ENCODE measurements at places on chromosomes 3 and 15.
A peak's percentile ranks its signal among the peaks of the same experiment; 100 is the strongest.

- DNase-seq = no peak
Observed at GRCh38 chr3:130662501-130662996, 84.1 kb downstream of the PIK3R4 start.

DNA sequence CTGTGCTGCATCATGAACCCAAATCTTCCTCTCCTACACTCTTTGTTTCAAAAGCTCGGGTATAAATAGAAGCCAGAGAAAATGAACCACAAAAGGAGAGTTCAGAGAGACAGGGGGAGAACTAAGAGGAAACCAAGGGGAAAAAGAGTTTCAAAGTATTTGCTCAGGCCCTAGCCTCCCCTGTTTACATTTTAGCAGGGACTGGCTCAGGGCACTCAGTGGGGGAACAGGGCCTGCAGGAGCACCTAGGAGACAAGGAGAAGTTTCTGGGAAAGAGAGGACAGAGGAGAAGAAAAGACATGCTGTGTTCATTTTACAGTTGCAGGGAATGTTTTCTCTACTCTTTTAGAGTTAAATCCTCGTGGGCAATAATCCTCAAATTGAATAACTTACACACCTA, 8.5 kb upstream of the IL17RD start:
- no peak for DNase-seq

GRCh38 chr3:152720951-152721718, 113.8 kb upstream of the P2RY1 start:
- peak; percentile 22 for DNase-seq

DNA sequence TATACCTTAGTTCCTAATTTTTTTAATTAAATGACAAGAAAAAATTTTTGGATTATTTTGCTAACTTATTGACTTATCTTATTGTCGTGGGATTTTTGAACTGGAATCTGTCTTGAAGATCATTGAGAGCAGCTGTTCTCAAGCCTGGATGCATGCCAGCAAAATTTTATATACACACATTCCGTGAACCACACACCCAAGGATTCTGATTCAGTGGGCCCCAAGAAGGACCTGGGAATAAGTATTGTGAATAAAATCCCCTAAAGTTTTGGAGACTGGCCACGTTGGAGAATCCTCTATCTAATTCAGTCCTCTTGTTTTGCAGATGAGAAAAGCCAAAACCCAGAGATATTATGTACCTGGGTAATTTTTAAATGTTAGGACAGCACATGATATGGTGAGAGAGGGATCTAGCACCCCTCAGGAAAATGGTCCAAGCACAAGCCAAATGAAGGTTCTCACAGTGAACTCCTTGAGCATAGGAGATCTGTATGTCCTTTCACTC, 55.2 kb downstream of the UNC13C start:
- DNase-seq = no peak

- DNase-seq = no peak
Observed at GRCh38 chr3:43418601-43419272, 132.4 kb downstream of the SNRK start.

DNA sequence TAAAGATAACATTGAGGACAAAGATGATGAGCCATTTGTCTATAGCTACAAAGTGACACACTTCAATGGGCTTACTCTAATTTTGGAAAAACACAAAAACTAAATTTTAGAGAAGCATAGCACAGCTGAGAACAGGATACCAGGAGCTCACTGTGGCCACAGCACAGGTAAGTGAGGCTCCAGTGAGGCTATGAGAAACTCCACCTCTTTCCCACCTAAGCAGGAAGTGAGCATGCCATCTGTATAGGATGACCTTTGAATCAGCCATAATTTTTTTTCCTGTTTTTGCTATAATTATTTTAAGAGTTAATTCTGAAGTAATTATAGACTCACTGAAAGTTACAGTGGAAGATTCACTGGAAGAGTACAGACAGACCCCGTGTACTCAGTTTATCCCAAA, 82.1 kb upstream of the DCLK3 start:
- DNase-seq = no peak

- DNase-seq = no peak
Observed at GRCh38 chr15:52278636-52279367, 16.8 kb downstream of the MYO5C start.

DNA sequence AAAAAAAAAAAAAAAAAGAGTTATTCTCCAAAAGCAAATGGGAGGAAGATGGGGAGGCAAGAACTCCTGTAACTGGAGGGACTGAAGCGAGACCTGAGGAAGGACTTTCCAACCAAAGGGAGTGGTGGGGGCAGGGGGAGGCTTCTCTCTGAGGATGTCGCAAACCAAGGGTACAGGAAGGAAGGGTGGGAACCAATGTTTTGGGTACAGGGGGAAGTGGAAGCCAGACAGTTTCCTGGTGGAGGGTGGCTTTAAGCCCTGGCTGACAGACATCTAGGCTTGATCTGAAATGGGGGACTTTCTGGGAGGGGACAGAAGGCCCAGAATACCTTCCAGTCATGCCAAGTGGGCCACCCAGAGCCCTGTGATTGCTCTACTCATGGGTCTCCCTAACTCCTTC, 27.0 kb downstream of the VIPR1 start:
- DNase-seq = no peak

DNA sequence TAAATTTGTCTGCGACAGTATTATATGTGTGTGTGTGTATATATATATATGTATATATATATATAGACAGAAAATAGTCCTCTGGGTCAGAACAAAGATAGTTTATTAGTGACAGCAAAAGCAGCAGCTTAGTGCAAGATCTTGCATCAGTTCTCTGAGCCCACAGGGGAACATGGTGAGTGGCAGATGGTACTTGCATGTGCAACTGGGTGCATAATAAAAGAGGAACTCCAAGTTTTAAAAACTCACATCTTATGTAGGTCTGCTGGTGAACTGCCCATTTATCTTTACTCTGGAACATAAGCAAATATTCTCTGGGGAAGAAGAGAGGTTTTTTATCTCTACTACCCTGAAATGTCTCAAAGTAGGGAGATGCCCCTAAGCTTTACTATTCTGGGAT, 276.4 kb downstream of the POLQ start:
- no peak for DNase-seq

GRCh38 chr3:56917361-56918110, 115.8 kb upstream of the ARHGEF3 start:
- DNase-seq = no peak

GRCh38 chr3:49638445-49638844, 35.7 kb upstream of the APEH start:
- DNase-seq = no peak

- DNase-seq = no peak
Observed at GRCh38 chr15:85984241-85984640, 95.4 kb upstream of the AGBL1 start.

DNA sequence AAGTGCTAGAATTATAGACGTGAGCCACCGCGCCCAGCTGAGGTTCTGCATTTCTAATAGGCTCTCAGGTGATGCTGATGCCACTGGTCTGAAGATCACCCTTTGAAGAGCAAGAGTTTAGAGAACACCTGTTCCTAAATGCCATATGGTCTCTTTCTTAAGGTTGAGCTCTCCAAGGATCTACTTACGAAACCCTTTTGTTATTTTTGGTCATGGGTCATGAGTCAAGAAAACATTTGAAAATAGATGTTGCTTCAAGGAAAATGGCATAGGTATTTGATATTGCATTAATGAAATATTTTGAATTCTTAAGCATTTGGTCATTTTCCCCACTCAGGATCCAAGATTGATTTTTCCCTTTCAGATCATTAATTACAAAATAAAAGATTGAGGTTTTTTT, 74.7 kb upstream of the SOX2 start:
- no peak for DNase-seq

GRCh38 chr15:98738689-98739401, 90.5 kb downstream of the IGF1R start:
- DNase-seq = no peak

DNA sequence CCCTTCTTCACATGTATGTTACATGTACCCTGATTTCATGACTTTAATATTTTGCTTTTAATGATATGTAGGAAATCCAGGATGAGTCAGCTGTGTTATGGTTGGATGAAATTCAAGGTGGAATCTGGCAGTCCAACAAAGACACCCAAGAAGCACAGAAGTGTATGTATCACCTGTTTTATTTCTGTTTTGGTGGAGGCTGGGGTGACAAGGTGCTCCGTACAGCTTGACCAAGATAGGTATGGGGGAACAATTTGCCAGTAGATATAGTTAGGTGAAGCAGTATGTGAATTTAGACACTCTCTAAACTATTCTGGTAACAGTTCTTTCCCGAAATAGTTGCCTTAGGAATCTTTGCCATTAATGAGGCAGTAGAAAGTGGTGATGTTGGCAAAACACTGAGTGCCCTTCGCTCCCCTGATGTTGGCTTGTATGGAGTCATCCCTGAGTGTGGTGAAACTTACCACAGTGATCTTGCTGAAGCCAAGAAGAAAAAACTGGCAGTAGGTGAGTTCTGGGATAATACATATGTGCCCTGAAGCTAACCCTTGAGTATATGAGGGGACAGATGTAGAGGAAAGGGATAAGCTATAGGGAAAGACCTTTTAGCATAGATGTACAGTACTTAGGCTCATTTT, 63.7 kb upstream of the CRTC3 start:
- DNase-seq = no peak

DNA sequence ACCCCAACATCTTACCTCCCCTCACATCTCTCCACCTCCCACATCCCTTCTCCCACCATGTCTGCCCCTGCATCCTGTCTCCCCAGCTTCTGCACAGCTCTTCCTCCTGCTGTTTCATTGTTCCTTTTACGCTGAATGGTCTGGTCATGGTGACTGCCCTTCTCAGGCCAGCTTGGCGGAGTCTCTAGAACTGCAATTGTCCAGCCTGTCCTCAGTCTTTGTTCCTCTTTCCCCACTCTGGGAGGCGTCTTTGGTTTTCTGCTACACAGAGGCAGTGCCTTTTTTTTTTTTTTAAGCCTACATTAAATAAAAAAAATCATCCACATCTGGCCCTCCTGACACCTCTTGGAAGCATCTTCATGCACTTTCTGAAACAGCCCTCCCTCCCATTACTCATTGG, 49.1 kb upstream of the SEC22A start:
- DNase-seq = no peak

DNA sequence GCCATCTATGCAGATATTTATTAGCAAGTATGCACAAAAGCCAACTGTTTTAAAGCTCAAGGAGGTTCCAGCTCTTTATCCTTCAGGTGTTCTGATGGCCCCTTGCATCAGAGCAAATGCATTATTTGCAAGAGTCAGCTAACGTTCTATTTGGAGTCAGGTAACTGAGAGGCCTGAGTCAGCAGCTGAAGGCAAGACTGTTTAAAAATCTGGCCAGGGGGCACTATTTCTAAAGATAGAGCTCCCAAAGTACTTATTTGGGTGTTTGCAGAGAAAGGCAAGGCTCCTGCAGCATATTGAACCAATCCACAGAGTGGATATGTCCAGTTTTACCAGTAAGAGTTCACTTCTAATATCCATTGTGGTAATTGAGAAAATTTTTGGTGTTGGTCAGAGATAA, 146.1 kb downstream of the LRTM1 start:
- DNase-seq = no peak

DNA sequence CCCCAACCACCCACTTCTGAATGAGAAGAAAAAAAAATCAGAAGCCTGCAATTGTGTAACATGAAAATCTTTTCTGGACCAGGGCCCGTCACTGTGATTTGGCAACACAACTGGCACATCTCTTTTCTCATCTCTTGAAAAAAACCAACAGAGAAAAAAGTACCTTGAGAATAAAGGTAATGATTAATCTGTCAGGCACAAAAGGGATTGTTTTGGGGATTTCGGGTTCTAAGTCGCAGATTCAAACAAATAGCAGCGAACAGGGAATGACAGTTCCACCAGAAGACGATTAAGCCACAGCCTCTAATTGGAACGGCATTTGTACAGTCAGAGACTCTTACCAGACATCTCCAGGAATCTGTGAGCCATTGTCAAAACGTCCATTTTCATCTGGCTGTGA, at the start of gene AQP9:
TSS of gene AQP9 (plus strand) at position 276 of the 400 bp plus-strand sequence. CDS start 185 bp downstream, outside the sequence.
- DNase-seq = no peak

- no peak for DNase-seq
Observed at GRCh38 chr3:186618318-186618938, 5.6 kb downstream of the AHSG start.

DNA sequence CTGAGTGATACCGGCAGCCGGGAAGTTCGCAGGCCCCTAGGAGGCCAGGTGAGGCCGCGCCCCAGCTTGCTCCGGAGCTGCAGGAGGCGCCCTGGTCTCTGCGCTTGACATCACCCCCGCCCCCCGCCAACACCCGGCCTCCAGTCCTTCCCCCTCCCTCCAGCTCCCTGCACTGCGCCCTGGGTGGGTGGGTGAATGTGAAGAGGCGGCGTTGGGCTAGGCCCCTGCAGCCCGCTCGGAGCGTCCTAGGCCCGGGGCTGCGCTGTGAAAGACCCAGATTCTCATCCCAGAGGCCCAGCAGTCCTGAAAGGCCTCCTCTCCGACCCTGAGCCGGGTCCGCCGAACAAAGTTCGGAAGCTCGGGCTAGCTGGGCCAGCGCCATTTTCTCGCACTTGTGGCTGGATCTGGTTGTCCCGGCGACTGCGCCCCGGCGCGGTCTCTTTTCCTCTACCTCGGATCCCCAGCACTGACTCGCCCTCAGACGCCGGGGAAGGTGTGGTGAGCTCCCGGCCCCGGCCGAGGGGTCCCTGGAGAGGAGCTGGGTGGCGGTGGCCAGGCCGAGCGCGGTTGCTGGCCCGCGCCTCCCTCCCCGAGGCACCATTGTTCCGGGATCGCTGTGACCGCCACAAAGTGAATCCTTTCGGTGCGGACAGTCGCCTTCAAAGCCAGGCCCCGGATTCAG, 12.9 kb downstream of the ZIC4 start:
- no peak for DNase-seq

GRCh38 chr3:139916271-139916670, 18.7 kb upstream of the CLSTN2 start:
- DNase-seq = no peak

DNA sequence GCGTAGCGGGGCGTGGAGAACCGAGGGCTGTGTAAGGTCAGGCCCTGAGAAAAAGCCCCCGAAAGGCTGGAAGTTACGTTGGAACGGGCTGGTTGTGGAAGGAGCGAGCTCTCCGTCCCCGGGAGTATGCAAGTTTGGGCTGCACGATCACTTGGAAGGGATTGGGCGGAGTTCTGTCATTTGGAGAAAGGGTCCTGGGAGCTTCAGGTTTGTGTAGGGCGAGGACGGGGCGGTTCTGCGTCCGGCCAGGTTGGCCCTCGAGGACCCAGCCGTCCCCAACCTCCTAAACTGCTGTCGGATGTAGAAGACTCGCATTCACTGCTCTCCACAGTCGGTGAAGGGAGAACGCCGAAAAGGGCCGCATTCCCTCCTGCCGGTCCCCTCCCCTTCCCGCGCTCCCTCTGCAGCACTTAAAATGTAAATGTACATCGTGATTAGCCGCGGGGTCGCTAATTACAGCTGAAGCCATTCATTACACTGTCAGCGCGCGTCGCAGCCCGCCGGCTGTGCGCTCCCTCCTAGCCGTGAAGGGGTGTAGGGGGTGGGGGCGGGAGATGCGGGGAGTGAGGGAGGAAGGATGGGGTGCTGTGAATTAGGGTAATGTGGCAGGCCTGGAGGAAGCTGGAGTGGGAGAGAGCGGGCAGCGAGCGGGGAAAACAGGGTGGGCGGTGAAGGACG, 2.5 kb upstream of the RPP25 start:
- DNase-seq = no peak

GRCh38 chr3:41364736-41365135, 165.4 kb downstream of the CTNNB1 start:
- no peak for DNase-seq

- no peak for DNase-seq
Observed at GRCh38 chr3:112498914-112499711, at the start of gene BTLA. Gene BTLA, minus strand, starts transcription at chr3:112499472. Its CDS starts 114 bp downstream, at chr3:112499358.
